ENCODE measurements at places on chromosomes 6 and 20.

- no peak for DNase-seq
Measured at GRCh38 chr6:145569140-145569539, 166.2 kb downstream of the EPM2A start.

DNA sequence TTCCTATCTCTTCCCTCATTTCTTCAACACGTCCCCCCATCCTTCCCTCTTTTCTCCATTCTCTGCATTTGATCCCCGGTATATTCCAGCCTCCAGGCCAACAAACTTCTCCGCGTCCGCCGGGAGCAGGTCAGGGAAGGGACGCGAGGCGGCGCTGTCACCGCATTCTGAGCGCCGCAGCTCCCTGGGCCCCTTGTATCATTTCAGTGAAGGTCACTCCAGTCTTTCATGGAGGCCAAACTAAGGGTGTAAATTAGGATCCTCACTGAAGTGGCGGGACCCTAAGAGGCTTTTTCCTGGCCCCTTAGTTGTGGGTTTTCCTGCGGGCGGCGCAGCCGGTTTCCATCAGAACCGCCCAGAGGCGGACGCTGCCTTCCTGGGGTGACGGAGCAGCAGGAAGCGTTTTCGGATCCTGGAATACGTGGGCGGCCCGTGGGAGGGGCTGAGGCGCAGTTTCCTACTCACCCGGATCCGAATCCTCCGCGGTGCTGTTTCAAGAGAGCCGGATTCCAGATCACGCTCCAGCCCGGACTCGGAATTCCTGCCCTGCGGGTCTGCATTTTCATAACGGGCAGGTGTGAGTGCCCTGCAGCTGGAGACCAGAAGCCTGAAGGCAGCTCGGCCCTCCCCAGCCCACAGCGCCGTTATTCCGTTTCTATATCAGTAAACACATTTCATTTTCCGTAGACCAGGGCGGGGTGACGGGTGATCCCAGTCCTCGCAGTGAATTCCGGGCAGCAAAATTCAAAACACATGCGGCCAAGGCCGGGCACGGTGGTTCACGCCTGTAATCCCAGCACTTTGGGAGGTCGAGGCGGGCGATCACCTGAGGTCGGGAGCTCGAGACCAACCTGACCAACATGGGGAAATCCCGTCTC is 3.6 kb upstream of the MICA start:
- DNase-seq: no peak

DNA sequence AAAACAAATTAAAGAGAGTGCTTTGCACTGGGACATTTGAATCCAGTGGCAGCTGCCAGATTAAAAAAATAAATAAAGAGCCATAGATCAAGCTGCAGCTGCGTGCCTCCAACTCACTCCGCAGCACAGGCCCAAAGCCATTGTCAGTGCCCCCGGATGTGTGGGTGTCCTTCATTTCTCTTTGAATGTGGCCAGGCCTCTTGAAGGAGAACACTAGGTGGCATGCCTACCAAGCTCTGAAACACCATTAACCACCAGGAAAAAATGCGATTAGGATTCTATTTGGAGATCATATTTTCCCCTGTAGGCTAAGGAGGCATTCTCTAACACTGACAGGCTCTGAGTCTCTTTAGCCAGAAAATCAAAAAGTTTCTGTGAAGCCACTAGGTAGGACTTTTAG is 549.8 kb downstream of the PRKN start:
- no peak for DNase-seq

GRCh38 chr6:29790626-29791025 is 37.0 kb upstream of the HLA-G start:
- no peak for DNase-seq

GRCh38 chr6:33781131-33781975 is 7.6 kb downstream of the LEMD2 start:
- DNase-seq: no peak

DNA sequence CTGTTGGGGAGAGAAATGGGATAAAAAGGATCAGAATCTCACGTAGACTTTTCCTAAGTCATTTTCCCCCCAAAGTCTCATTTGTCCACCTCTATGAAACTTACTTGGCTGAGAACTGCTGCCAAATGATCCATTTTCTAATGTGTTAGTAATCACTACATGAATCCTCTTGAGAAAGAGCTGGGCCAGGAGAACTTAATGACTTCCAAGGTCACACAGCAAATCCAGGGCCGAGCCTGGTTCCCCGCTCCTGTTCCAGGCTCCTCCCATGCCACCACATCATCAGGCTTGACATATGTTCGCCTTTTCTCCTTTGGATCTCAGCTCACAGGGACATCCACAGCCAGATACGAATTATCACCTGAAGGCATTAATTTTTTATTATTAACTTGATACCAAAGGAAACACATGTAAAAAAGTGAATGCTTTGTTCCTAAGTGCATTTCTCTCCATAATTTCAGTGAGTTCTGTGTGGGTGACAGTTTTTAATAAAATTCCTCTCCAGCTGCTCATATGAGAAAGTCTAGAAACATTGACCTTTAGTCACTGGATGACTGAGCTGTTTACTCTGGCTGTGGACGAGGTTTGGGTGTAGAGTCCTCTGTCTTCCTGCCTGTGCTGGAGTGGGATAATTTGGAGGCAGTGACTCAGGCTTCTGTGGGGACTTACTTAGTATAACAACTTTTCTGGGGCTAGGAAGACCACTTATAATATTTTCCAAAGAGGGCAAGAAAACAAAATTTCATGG is 276.3 kb downstream of the PAX1 start:
- DNase-seq: no peak

- DNase-seq: no peak
Measured at GRCh38 chr6:147372806-147373205, 135.7 kb upstream of the SAMD5 start.

DNA sequence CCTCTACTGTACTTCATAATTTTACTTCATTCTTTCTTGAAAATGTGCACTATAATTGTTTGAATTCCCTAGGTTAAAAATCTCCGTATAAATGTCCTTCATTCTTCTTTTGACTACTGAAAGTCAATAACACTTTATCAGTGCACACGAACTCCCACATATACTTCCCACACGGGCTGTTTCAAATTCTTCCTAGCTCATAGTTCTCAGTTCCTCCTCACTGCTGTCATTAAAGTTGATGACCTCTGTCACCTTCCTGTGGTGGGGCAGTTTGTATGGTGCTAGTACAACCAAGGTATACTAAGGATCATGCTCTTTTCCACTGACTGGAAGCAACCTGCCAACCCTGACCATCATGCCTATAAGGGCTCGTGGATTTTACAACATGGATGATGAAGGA is 40.0 kb upstream of the CD2AP start:
- DNase-seq: no peak

DNA sequence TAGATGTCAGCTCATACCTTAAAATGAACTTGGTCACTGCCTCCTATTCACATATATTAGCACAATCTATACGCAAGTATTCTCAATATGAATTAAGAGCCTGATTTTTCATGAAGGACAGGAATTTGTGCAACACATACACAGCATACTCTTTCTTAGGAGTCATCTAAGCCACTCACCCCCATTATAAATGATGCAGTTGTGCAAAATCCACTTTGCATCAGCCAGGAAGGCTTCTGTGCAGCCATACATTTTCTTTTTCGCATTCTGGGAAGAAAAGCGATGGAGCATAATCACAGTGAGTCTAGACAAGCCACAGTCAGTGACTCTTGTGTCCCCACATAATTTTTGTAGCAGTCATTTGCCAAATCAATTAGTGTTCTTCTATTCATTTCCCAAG is 66.5 kb downstream of the ZMYND8 start:
- no peak for DNase-seq

DNA sequence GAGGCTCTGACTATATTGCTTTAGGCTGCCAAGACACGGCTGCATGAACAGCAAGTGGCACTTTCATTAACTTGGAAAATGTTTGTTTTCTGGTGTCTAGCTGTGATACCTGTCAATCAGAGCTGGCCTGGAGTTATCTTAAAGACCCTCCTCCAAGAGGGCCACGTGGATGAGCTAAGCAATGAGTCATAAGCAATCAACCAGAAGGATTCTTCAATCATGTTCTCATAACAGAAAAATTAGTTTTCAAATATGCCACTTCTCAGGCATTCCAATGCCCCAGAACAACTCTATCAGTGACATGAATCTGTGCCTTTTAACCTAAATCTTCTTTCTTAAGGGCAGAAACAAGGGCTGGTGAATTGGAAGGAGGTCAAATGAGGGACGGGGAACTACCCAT is 283.0 kb downstream of the HTR1B start:
- no peak for DNase-seq

- DNase-seq: no peak
Measured at GRCh38 chr6:137387096-137387764, 107.0 kb downstream of the OLIG3 start.

GRCh38 chr20:37504404-37505096 is 16.5 kb upstream of the NNAT start:
- DNase-seq: no peak

DNA sequence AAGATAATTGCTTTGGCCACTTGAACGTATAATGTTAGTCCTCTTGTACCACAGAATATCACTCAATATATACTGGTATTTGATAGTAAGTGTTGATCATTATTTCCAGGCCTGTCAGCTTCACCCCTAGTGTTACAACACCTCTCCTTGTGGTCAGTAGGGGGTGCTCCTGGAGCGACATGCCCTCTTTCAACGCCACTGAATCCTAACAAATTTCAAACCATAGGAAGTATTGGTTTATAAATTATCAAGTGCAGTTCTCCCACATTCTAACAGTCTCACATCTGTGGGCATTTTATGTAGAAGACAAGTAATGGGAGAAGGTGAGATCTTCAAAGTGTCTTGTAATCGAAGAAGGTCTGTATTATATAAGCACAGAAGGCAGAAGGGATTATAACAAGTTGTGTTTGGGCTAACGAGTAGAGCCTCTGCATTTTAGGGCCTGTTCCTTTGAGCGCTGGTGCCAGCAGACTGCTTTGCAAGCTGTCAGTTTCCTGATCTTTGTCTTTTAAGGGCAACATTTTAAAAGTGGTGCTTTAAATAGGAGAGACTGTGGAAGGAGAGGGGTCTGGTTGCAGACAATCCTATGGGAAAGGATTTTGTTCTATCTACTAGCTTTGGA is 57.1 kb upstream of the CEP162 start:
- DNase-seq: no peak

DNA sequence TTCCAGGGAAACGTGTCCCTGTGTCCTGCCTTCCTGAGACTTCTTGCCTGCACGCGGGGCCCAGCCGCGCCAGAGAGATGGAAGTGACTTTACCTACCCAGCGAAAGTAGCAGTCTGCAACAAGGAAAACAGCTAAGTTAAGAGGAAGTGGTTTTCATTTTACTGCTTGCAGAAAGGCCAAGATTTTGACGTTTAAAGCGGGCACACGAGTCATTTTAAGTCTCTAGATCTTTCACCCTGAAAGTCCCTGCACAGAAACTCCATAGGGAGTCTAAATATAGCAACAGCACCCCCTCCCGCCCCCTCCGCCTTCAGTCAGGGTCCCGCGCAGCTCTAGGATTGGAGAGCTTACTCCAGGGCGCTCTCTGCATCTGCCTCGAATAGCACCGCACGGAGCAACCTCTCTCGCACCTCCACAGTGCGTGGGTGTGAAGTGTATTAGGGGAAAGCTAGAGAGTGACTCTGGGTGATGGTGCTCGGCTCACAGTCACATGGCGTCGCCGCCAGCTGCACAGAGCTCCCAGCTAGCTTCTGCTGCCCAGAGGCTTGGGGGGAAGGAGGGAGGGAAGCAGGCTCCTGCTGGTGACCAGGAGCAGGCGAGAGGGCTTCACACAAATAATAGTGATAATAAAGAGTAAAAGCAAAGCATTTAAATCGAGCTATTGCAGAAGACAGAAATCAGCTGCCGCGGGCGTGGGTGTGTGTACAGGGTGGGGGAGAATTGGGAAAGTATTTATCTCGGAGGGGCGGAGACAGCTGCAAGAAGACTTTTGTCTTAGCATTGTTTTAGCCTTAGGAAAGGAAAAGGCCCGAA is 1.8 kb upstream of the KCNQ5 start:
- peak; percentile 44 for DNase-seq

- no peak for DNase-seq
Measured at GRCh38 chr6:110392727-110393126, 22.6 kb downstream of the DDO start.

All from activated CD4-positive, CD25-positive, alpha-beta regulatory T cell treated with anti-CD3 and anti-CD28 coated beads, Interleukin-2, amount 50 U/mL, for 16 hours (primary cell).